Suppressor macrophage (primary cell): ENCODE measurements at places on chromosomes 5 and 9.

DNA sequence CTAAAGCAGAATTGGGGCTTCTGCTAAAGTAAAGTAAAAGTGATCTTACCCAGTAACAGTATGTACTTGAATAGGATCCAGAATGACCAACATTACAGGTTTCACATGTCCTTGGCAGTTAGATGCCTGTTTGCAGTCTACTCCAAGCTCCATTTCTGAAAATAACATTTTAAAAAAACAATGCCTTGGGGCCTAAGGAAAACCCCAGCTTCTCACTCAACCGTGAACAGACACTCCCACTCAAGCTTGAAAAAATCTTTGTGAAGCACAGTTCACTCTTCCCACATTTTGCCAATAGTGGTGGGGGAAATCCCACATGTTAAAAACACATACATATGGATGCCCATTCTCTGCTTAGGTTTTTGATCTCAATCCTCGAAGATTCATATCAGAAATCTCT is 304.1 kb downstream of the ARRDC3 start:
- no peak for DNase-seq

DNA sequence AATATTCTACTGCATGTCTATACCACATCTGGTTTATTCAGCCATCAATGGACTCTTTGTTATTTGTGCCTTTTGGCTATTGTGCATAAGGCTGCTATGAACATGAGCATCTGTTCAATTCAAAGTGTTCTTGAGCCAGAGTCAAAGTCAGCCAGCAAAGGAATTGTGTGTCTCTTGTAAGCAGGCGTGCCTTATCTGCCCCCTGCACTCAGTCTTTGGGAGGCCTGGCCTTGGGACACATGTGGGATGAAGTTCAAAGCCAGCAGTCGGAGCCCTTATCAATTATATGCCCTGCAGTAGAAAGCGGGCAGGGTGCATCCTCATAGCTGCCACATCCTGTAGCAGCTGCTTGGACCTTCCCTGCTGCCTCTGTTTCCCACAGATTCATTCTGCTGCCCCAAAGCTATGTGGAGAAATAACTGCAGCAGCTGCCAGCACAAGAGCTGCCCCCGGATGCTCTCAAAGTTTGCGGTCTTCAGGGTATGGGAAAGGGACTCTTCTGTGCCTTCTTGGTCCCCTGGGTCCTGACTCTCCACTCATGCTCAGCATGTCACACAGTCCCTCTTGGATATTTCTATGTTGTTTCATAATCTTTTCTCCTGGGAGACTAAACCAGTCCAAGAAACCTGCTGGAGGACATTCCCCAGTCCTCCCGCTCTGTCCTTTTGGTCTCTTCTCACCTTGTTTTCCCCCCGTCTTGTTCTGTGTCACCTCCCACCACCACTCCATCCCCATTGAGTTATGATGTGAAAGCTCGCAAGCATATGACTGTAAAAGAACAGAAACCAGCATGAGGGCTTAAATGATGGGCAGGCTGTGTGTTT is 35.9 kb downstream of the STOM start:
- DNase-seq = no peak

- DNase-seq = peak; percentile 50
Observed at GRCh38 chr9:122158202-122158601, 1.4 kb downstream of the NDUFA8 start.

DNA sequence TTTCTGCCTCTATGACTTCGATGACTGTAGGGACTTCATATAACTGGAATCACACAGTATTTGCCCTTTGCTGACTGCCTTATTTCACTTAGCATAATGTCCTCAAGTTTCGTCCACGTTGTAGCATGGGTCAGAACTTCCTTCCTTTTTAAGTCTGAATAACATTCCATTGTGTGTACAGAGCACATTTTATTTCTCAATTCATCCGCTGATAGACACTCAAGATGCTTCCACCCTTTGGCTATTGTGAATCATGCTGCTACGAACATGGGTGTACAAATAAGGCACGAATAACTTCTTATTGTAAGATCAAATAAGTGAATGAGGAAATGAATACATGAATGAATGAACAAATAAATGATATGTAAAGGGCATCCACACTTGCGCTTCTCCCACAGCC is 13.0 kb downstream of the BARX1 start:
- DNase-seq = no peak

GRCh38 chr5:158978061-158978460 is 121.7 kb downstream of the EBF1 start:
- no peak for DNase-seq

- peak; percentile 22 for DNase-seq
Observed at GRCh38 chr5:32299059-32299677, 13.6 kb downstream of the MTMR12 start.

DNA sequence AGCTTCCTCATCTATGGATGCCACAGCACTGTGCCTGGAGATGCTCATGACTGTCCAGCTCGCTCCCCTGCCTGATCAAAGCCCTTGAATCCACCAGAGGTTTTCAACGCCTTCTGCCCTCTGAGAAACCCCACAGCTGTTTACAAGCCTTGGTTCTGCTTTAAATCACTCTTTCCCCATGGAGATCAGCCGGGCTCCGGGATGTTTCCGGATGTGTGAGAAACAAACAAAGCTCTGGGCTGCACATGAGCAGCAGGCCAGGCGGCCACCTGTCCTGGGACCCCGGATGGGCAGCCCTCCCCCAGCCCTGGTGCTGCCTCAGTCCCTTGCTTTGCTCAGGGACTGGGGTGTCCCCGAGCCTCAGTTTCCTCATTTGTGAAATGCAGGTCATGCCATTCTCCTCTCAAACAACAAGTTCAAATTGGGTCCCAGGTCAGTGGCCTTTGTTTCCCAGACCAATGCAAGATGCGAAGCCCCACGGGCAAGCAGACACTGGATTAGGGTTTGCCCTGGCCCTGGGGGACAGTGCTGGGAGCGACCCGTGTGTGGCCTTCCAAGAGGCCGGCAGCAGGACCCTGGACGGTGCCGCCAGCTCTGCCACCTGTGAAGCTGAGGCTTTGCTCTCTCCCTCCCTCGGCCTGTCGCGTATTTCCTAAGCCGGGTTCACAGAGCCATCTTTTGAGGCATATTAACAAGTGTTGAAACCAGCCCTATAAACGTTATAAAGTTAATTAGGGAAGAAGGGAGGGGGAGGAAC is 42.4 kb upstream of the PHYKPL start:
- no peak for DNase-seq

DNA sequence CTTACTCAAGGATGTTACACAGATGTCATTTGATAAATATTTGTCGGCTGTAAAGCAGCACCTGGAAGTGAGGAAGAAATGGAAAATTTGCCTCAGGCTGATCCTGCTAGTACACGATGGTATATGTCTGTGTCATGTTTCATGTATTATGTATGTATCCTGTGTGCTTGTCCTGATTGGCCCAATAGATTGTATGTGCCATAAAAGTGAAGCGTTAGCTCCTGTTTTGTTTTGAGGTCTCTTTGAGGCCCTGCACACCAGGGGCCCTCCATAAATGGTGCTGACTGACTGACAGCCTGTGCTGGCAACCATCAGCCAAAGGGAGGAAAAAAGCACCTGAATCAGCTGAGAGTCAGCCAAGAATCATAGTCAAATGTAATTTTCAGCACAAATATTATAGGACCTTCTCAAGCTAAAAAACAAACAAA is 11.8 kb upstream of the LNPEP start:
- DNase-seq = no peak
